ENCODE measurements at places on chromosomes 2 and 18.

DNA sequence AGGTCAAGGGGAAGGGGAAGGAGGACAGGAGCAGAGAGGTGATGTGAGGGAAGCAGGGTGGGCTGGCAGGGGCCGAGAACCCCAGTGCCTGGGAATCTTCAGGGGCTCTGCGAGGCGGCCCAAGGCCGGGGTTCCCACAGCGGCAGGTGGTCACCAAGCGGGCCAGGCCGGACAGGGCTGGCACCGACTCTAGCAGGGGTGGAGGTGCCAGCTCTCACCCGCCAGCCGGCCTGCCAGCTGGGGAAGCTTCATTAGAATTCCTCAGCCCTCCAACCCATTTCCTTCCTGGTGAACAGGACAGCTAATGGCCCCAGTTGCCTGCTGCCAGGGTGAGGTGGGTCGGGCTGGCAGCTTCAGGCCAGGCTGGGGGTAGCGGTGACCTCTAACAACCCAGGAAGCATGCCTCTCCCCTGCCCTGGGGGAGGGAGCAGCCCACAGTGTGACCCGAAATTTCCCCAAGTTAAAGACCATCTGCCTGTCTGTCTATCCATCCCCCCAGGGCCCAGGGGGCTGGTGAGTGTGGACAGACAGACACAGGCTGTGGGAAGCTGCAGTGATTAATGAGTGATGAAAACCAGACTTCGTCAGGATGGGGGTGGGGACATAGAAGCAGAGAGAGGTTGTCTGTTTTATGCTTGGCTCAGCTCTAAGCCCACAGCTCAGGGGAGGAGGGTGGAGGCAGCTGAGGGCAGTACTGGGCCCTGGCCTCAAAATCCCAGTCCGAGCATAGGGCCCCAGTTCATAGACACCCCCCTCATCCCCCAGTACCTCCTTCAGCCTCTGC lies 144.1 kb downstream of the ZFP36L2 start:
- DNase-seq, result no peak

DNA sequence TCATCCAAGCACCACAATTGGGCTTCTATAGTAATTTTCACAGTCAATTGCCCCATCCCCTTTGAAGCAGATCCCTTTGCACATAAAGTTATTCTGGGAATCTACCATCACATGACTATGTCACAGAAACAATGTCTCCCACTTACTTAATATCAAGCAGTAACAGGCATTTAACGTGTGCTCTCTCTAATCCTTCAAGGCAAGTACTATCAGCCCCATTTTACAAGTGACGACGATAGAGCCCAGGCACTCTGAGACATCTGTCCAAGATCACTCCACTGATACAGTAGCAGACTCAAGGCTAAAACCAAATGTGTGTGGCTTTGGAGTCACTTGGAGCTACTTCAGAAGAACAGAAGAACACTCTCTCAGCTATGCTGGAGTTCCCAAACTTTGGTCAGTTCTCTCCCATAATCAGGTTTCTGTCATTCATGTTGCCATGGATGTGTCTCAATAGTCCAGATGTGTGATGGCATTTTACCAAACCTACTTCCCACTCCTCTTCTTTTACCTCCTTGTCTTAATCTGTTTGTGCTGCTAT lies 39.7 kb downstream of the PID1 start:
- no peak for DNase-seq

- DNase-seq, result no peak
These were observed 221.0 kb downstream of the MTX2 start for GRCh38 chr2:176490061-176490861.

- DNase-seq, result no peak
These were observed 677.6 kb downstream of the BCL11A start for GRCh38 chr2:59875836-59876235.

DNA sequence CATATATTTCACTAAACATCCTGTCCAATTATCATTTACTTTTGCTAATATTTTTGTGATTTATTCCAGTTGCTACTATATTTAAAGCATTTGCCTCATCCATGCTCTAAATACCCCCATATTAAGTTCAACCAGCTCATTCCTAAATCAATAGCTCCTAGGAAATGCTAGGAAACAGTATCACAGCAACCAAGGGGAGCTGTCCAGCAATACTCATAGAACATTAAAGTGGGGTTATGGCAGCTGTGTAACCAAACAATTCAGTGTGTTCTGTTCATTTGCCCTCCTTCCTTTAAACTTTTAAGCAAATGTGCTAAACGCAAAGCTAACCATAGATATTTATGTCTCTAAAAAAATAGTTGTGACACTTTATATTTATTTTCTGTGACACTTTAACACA lies 41.1 kb downstream of the ACVR1C start:
- DNase-seq, result no peak

- no peak for DNase-seq
These were observed 377.4 kb upstream of the CRIM1 start for GRCh38 chr2:35978218-35978617.

DNA sequence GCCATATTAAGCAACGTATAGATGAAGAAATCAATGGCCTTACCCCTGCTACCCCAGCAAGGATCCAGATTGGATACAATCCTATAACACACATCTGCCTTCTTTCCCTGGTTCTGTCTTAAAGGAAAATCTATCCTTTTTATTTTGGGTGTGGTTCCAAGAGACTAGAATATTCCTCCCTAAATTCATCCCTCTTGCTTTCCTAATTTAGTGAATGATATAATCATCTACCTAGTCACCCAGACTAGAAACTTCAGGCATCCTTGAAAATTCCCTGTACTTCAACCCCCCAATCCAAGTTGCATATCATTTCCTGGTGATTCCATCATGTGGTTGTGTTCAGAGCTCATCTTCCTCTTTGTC lies 35.1 kb upstream of the LPIN1 start:
- DNase-seq, result no peak

GRCh38 chr18:62446511-62446910 lies 76.3 kb upstream of the ZCCHC2 start:
- DNase-seq, result no peak

DNA sequence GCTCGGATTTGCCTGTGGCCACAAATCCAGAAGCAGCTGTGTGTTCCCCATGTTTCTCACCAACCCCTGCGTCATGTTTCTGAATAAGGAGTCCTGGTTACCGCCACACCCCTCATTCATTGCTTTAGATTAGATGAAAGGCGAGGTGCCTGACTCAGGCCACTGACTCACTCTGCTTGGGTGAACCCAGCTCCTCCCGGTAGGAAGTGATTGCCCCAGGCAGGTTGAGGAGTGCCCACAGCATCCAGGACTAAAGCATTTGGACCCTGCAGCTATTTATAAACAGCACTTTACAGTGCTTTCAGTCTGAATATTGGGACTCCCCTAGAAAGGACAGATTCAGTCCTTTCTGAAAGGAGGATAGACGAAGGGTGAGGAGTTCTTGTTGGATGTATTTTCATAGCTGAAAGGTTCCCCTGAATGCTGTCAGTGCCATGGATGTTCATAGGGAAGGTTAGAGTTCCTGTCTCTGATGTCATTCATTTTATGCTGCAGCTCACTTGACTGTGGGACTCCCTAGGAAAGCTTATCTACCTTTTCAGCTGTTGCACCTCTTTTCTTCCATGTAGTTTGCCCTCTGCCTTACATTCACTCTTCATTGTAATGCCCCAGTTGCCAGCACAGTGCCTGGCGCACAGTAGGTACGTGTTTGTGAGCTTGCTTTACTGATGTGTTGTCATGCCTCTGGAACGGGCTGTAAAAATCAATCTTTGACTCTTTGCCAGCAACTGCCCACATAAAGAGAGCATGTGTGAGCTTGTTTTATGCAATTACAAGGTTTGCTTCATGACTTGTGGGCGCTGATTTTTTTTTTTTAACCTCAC lies 14.9 kb downstream of the ITGA6 start:
- no peak for DNase-seq

DNA sequence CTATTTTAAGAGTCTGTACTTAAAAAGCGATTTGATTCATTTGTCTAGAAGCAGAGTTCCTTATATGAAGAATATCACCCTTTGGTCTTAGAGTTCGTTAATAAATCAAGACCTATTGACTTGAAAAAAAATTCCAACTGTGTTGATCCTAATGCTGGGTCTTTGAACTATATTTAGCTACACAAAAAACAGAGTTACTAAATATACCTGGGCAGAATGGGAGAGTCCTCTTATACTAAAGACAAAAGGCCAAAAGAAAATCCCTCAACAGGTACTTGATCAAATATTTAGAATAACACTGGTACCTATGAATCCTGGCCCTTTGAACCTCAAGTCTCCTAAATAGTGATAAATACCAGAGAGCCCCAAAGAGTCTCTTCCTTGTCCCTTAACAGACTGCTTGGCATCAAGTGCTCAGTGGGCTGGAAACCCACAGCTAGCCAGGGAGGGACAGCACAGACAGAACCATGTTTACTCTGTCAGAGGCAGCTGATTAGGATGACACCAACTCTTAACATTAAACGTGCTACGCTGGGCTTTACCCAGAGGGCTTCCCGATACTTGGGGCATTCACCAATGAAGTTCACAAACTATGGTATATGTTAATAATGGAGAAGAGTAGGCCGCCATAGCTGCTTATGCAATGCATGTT lies 95.1 kb downstream of the FIGN start:
- no peak for DNase-seq

DNA sequence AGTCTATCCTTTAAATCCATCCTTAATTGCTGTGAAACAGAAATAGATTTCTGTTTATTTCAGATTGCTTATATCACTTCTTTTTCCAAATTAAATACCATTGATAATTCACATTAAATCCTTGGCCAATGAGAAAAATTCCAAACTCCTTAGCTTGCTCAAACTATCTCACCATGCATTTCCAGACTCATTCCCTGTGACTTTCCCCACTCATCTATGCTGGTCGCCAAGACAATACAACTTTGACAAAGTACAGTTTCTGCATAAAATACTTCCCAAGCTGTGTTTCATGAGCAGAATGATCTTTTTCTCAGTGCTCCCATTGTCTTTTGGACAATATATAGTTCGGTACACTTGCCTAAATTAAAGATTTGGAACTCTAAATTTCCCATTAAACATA lies 575.6 kb downstream of the CPS1 start:
- no peak for DNase-seq

DNA sequence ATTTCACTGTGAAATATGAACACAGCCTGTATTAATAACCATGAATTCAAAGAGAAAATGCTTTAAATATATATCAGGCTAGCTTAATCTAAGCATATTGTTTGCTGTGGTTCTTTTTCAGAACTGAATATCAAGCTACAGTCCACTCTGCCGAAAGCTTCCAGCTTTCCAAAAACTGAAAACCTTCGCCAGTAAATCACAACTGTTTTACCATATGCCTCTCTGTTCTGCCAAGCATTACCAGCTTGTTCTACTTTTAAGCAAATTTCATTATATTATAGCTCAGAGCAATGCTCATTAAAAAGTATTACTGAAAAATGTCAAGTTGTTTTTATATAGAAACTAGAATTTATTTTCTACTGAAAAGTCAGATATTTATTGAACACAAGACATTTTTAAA lies 277.4 kb downstream of the NRXN1 start:
- DNase-seq, result peak; percentile 92

- DNase-seq, result no peak
These were observed 7.0 kb upstream of the SP5 start for GRCh38 chr2:170707821-170708795.

- DNase-seq, result no peak
These were observed 381.0 kb upstream of the CNTNAP5 start for GRCh38 chr2:123644053-123644452.

DNA sequence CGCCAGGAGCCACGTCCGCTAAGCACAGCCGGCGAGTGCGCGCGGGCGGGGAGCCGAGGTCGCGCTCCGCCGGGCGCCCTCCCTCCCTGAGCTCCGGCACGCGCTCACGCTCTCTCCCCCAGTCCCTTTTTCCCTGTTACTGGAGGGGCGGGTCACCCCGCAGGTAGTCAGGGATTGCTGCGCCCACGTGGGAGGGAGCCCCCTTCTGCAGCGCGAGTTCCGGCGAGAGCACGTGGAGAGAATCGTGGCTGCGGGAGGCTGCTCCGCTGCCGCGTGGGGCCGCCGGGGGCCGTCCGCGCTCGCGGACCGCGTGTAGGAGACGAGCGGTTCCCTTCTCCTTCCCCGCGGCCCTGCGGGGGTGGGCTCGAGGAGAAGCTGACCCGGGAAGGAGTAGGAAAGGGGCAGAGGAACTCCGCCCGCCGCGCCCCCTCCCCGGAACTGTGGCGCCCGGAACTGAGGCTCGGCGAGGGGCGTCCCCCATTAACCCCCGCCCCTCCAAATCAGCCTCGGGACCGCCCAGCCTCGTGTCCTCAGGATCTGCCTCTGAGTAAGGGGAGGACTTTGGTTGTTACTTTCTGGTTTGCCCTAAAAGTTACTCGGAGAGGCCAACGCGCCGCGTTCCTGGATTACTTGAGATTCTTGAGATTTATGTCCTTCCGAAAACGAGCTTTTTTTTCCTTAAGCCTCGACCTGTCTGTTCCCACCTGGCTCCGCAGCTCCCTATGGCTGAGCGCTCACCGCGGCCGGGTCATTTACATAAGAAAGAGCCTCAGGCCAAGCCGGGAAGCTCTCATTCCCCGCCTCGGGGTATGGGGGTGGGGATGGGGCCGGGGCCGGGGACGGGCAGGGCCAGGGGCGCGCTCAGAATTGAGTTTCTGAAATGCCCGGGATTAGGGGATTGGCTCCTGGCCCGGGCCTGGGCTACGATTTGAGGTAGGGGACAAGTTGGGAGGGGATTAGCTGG lies 1.1 kb downstream of the HK2 start:
- peak; percentile 16 for DNase-seq

GRCh38 chr2:14232217-14232616 lies 400.3 kb upstream of the LRATD1 start:
- DNase-seq, result no peak
